ENCODE measurements at places on chromosomes 2 and 18.
A peak's percentile ranks its signal among the peaks of the same experiment; 100 is the strongest.

DNA sequence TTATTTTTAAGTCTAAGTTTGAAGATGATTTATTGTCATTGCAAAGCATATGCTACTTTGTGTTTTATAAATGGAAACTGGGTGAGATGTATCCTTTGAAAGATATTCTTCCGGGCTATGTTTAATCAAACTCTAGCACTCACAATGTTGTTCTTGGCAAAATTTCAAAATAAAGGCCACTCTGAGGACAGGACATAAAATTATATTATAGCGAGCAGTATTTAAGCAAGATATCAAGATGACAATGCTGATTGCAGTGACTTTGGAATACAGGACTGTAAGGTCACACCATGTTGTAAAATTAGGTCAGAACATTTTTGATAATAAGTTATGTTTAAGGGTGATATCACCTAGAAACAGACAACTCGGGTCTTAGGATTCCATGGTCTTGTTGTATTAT, 14.2 kb downstream of the RPRM start:
- no peak for DNase-seq

DNA sequence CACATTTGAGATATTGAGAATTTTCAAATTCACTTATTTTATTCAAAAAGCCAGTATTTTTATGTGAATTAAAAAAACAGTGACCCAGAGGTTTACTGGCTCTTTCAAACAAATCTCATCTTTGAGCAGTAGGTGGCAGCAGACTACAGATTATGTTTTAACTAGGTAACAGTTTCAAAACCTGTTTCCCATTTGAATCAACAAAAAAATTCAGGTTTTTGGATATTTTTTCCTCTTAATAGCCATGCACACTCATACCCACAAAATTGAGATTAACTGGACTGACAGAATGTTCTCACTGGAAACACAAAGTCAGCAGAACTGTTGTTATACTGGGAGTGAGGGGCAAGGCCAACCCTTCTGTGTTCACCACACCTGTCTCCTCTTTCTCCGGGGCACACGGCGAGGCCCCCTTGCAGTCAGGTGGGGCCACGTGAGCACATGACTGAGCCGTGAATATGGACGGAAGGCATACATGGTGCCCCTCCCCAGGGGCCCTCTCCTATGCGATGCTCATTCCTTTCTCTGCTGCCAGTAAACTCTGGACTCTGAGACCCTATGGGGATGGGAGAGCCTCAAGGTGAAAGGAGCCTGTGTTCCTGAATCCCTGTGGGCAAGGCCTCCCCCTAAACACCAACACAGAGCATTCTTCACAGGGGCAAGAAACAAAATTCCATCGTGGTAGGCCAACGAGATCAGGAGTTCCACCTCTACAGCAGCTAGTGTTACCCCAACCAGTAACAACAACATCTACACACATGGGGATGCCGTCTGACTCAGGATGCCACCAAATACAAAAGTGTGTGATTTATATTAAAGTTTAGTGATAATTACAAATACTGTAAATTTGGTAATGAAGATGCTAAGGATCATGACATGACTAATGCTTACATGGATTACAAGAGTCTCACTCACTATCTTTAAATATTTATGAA, 80.4 kb downstream of the LPIN2 start:
- peak; percentile 9 for DNase-seq

GRCh38 chr2:149733936-149734685, 146.5 kb upstream of the MMADHC start:
- DNase-seq = no peak

DNA sequence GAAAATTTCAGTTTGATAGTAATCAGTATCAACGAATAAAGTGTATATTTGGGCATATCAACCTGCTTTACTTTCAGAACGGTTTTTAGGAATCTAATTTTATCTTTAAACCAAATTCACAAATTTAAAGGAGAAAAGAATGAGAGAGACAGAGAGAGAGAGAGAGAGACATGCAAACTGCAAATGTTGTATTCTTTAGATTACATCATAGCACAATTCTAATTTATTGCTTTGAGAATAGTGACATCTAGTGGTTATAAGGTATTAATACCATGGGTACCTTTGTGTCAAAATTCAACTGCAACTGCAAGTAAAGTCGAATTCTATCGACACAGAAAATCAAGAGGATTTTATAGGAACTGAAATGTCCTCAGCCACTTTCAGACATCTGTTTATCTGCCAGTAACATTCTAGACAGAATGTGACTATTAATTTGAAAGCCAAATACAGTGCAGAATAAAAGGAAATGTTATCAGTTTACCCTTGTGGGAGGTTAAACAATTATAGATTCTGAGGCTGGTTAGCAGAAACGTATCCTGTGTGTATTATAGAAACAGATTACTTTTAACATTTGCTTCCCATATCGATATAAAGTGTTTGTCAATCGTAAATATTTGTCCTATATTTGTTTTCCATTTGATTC, 529.8 kb upstream of the VRK2 start:
- DNase-seq = no peak

DNA sequence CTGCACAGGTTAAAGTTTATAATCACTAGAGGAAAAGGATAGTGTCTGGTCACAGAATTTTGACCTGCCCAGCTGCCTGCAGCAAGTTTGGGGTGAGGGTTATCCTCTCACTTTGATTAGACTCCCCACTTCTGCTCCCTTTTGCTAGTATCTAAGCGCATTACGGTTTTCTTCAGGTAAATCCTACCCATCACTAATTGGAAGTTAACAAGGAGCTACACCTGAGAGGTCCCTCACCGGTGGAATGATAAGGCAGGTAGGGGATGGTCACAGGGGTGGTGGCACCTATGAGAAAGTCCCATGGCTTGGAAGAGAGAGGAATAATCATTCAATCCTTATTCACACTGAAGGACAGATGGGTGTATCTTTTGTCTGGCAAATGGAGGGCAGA, 7.6 kb downstream of the BCL2 start:
- DNase-seq = no peak

DNA sequence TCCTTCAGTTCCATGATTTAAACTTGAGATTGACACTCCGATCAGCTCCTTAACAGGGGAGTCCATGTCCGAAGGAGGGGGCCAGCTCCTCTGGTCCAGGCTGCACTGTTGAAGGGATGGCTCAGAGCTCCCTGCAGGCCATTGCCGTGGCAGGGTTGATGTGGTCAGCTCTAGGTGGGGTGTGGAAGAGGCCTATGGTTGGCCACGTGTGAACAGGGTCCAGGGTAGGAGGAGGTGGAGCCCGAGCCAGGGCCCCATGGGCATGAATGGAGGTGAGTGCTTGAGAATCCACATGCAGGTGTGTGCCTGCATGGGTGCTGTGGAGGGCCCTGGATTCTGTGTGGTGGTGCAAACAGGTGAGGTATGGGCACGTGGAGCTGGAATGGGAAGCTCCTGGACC, 1.1 kb downstream of the SPEG start:
- no peak for DNase-seq

DNA sequence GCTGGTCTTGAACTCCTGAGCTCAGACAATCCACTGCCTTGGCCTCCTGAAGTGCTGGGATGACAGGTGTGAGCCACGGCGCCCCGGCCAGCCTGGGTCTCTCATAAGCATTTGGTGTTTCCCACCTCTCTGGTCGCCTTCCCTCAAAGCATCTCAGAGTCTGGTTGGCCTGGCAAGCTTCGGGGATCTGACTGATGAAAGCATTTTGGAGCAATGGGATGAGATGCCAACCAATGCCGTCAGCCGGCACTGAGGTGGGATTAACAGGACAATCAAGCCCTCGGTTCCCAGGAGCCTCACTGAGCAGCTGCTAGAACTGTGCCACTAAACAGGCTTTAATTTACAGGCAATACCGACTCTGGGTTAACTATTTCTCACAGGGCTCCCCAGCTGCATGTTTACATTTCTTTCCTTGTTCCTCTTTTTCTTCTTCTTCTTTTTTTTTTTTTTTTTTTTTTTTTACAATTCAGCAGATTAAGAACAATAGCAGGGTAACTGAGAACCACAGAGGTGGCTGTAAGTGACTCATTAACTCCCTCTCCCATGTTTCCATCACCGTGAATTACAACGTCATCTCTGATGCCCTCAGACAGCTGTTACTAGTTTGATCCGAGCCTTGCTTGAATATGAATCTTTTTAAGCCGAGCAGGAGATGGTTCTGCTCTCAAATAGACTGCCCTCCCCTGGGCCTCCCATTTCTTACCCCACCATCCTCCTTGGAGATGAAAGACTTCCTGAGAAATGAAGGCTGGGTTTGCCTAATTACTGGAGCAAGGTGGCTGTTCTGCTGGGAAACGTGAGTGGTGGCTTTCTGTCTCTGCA, 37.9 kb downstream of the ODC1 start:
- no peak for DNase-seq

- no peak for DNase-seq
These were observed 694 bp downstream of the UNC50 start for GRCh38 chr2:98608962-98609604.

- no peak for DNase-seq
These were observed 39.5 kb upstream of the SLC14A1 start for GRCh38 chr18:45684341-45685115.

DNA sequence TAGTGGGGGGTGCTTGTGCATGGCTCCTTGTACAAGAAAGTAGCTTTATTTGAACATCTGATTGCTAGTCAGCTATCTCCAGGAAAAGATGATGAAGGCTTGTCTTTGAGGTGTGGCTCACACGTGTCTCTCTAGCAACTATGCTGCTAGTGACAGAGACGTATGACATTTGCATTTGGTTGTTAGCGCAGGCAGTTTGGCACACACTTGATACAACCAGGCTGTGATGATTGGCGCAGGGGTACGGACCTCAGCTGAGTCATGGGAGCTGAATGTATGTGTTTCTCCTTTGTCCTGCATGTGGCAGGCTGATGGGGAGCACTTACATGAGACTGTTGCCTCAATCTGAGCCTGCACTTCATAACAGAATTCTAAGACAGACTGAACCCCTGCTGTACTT, 29.6 kb downstream of the PTCD3 start:
- DNase-seq = no peak

- DNase-seq = no peak
These were observed 49.0 kb downstream of the STRADB start for GRCh38 chr2:201500534-201500933.

DNA sequence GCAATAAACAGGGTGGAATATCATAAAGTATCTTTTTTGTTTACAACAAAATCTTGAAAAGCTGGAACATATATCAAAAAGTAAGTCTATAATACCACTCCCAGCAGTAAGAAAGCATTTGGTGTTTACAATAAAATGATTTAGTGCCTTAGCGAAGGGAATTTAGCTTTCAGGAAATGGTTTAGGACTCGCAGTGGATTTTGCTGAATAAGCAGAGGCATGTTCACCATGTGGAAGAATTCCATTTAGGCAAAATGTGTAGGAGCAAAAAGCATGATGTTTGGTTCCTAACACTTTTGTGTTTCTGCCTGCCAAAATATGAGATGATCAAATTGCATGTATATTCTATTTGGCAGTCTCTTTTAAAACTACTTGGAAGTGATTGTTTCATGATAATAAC, 163.6 kb downstream of the AGPS start:
- no peak for DNase-seq

GRCh38 chr18:8685141-8685913, 20.0 kb upstream of the MTCL1 start:
- DNase-seq = no peak

GRCh38 chr2:80926168-80926567, 621.6 kb upstream of the LRRTM1 start:
- no peak for DNase-seq

- DNase-seq = peak; percentile 49
These were observed 35.7 kb downstream of the CDC42EP3 start for GRCh38 chr2:37635504-37636380.

DNA sequence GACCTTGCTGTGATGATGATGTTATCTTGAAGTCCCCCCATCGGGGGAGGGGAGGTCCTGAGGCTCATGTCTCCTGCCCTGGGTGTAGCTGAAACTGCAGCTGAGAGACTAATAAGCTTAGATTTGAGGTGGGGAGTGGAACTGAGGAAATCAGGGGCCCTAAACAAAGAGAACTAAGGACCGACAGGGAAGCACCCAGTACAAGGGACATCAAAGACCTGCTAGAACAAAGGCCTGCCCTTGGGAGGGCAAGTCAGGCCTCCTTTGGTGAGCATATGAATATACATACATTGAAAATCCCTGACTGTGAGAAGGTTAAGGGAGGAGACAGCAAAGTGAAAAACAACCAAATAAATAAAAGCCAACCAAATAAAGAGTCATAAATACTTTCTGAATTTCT, 1132.5 kb upstream of the CELF4 start:
- no peak for DNase-seq

DNA sequence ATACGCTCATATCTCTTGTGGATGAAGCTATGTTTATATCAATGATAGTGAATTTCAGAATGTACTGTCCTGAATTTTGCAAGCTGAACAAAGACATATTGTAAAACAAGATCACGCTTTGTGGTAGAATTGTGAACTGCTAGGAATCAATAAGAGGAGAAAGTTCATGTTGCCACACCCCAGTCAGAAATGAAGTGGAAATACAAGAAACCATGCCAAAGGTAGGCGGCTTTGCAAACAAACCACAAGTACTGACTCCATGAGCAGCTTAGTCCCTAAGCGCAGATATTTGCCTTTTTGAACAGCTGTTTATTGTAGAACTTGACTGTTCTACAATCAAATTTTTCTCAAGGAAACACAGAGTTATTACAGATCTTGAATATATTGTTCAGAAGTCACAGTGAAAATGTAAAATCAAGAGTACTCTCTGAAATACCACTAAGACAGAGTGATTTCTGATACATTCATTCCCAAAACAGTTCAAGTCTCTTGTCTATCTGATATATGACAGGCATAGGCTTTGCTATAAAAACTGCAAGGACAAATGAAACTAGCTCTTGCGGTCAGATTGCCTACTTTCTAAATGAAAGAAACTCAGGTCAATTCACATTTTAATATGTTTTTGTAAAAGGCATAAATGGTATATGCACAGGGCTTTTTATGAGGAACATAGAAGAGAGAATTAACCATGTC, 120.9 kb upstream of the CDH19 start:
- no peak for DNase-seq

GRCh38 chr2:119939915-119940314, 73.0 kb upstream of the EPB41L5 start:
- no peak for DNase-seq

GRCh38 chr2:78540255-78540654, 485.2 kb upstream of the REG3G start:
- DNase-seq = no peak

DNA sequence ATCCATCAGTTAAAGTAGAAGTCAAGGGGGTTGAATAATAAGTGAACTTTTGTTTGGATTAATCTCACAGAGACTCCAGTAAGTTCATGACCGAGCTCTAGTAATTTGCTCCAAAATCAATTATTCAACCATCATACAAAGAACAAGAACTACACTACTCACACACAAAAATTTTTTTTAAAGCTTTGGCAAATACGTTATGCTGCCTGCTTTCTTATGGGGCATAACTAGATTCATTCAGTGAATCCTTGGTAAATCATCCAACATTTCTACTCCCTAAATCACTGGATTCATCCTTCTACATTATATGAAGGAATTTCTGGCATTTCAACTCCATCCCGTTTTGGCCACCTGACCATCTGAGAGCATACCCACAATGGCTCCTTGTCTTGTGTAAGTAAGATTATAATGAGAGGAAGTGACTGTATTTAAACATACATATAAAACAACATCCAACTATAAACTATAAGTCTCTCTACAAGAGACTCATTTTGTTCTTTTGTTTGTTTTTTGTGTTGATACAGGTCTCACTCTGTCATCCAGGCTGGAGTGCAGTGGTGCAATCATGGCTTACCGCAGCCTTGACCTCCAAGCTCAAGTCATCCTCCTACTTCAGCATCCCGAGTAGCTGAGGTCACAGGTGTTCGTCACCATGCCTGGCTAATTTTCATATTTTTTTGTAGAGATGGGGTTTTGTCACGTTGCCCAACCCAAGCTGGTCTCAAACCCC, 144.2 kb upstream of the LRRTM4 start:
- DNase-seq = no peak

All from activated CD8-positive, alpha-beta memory T cell treated with anti-CD3 and anti-CD28 coated beads for 4 hours (primary cell).